ENCODE measurements at places on chromosomes 4 and X.
A peak's percentile ranks its signal among the peaks of the same experiment; 100 is the strongest.

DNA sequence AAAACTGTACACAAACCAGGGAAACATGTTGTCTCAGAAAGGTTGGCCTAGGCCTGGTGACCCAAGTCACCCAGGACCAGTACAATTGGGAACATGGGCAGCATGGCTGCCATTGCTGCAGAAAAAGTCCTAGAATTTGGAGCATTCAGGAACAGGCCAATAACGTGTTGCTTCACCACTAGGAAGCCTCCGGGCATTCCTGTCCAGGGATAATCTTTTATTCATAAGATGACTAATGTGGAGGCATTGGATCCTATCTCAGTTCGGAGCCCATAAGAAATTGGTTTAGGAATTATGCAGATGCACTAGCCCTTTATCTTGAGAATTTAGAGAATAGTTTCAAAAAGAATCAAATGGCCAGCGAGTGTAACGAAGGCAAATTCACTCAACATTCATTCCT lies 242.8 kb upstream of the NDST4 start:
- DNase-seq, result no peak

- no peak for DNase-seq
Measured at GRCh38 chr4:14827111-14827510, 175.2 kb upstream of the CPEB2 start.

GRCh38 chr4:156972379-156973015 lies 898 bp upstream of the PDGFC start:
- DNase-seq, result no peak

DNA sequence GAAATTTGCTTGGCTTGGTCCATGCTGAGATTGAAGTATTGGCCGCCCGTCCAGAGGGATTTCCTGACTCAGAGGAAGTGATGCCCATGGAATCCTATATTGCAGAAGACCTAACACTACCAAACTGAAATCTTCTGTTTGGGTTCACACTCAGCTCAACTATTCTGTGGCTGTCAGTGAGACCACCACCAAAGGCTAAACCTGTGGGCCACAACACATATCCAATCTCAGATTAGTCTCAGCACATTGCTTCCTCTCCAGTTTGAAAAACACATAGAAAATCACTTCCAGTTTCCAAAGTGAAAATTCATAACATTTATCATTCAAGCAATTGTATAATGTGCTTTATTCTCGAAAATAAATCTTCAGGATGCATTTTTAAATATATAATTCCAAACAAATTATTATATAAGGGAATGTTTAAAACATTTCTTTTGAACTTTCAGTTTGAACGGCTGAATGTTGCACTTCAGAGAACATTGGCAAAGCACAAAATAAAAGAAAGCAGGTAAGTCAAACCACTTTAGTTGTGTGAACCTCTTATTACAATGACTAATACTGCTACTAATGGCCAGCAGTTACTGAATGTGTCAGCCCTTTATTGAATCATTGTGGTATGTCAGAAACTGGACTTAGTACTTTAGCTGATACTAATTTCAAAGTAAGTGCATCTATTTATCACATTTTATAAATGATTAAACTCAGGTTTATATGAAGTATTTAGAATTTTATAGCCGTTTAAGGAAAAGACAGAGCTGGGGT lies 37.0 kb downstream of the GUCY1A1 start:
- no peak for DNase-seq

DNA sequence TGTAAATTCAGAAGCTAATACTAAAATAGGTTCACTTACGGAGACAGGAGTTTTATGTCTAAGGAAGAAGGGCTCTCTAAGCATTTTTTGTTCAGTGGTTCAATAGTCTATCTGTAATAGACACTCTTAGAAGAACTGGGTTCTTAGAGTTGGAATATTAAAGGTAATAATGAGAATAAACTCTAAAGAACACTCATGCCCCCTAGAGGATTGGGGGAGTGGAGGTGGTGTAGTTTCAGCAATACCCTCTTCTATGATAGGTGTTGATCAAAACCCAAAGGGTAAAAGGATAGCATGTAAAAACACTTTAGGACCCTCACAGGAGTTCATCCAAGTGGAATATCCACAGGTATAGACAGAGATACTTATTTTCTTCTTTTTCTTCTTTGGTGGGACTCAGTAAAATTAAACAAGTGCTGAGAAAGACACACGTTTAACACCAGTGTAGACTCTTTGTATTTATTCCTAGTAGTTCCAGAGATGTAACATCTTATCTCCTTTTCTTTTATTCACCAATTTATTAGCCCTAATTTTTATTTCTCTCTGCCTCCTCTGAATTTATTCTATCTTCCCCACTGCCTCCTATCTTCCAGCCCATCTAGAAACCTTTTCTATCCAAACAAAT lies 25.7 kb upstream of the MND1 start:
- DNase-seq, result peak; percentile 38

DNA sequence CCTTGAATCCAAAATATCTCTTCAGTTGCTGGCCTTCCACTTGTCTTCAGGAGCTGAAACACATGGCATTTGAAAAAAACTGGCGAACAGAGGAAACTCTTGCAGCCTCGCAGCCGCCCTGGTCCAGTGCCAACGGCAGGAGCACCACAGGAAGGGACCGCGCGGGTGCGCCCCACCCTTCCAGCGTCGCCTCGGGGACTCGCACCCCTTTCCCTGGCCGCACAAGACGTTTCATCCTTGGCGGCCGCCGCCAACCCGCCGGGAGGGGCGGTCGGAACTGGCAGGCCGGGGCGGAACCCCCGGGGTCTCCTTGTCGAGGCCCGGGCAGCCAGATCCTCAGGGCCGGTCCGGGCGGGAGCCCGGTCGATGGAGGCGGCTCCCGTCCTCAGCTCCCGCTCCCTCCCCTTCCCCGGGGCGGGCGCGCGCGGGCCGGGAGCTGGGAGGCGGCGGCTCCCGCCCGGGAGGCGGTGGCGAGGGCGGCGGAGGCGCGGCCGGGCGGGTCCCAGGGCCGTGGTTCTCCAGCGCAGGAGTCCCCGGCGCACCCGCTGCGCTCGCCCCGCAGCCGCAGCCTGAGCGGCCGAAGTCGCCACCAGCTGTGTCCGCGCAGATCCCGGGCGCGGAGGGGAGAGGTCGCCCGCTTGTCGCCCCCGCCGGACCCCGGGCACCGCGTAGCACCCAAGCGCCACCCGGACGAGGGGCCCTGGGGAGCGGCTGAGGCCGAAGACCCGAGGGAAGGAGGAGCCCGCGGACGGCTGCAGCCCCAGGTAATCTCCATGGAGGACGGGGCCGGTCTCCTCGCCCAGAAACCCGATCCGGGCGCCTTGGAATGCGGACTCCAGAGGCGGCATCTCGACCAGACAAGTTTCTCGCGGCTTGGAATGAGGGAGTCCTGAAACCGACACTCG lies 886 bp upstream of the NDST3 start:
- peak; percentile 28 for DNase-seq

- no peak for DNase-seq
Measured at GRCh38 chr4:159266981-159267868, 164.3 kb downstream of the RAPGEF2 start.

- no peak for DNase-seq
Measured at GRCh38 chrX:46713672-46714490, 45.0 kb downstream of the SLC9A7 start.

DNA sequence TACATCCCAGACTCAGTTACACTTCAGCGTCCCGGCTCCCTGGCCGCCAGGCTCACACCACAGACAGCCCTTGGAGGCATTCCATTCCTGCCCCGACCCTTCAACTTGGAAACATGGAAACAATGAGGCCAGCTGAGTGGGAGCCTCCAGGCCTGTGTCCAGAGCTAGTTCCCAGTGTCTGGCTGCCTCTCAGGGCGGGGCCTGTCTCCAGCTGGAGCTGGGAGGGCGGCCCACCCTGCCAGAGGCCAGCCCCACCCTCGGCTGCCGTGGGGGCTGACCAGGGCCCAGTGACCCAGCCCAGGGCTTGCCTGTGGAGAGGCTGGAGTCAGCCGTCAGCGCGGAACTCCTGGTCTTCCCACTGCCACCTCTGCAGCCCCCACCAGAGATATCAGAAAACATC lies 37.4 kb upstream of the SPON2 start:
- DNase-seq, result peak; percentile 78

DNA sequence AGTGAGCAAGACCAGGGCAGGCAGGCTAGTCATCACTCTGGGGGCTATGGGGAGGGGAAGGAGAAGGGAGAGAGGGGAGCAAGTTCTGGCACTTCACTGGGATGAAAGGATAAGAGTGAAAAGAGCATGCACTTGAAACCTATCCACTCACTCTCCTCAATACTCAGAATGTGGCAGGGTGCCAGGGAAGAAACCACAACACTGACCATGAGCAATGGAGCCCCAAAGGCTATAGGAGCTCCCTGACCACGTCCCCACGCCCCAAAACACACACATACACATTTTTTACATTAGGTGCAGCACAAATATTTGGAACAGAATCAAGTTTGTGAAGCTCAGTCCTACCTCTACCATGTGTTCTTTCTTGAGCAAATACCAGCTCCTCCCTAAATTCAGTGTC lies 132.2 kb downstream of the IDS start:
- no peak for DNase-seq

GRCh38 chr4:139851639-139852038 lies 186.0 kb downstream of the MGST2 start:
- no peak for DNase-seq

DNA sequence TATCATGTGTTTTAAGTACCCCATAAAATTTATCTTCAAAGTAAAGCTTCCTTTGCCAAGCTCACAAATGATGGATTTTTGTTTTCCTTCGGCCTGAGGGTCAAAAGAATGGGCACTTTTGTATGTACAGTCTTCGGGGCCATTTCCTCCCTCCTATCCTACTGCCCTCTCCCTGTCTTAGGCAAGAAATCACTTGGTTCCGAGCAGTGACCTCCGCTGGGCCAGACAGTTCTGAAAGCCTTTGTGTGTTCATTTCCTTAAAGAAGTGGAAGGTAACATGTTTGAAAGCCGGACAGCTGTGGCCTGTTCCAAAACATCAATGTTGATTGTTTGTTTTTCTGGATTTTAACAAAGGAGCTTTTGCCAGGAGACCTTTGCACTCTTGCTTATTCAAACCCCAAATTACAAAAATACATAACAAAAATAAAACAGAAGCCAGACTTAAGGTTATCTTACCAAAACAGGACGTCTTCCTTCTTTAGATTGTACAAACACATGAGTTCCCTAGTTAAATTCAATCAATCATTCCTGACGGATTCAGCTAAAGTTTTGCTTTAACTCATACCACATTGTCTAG lies 110.6 kb upstream of the LIMCH1 start:
- DNase-seq, result no peak

- DNase-seq, result no peak
Measured at GRCh38 chr4:102601586-102602227, 100.5 kb downstream of the NFKB1 start.

DNA sequence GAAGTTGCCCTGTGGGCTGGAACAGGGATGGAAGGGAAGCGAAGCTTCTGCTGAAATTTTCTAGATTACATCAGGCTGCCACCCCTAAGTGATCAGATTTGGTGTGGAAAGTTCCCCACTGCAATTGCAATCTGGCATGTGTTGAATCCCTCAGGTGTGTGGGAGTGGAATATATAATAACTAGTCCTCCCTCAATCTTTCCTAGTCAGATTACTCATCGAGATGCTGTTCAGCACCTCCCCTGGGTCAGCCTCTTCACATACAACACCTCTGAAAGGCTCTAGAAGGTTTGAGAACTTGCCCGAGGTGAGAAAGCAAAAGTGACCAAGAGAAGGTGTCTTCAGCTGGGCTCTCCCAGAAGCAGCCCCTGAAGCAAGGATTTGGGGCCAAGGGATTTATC lies 336.8 kb downstream of the BCOR start:
- no peak for DNase-seq

GRCh38 chrX:118976599-118977340 lies 2.4 kb downstream of the LONRF3 start:
- DNase-seq, result no peak

Measured in hindlimb muscle (tissue), 1 donor.